ENCODE measurements at places on chromosomes 6 and 20. TPM values are rescaled to one million over a fixed set of nuclear protein-coding genes. Genes with fewer than 3 reads are reported as not detected.

The MAFB gene
- total RNA-seq: 0.04 TPM

The GSTA2 gene
- total RNA-seq: not detected

The ESR1 gene
- total RNA-seq: 2.2 TPM

The HSPA1B gene
- 265 TPM for total RNA-seq

The ZNF292 gene
- total RNA-seq: 16.9 TPM

The ROS1 gene
- 0.07 TPM for total RNA-seq

The ZSCAN26 gene
- 10.8 TPM for total RNA-seq

The PRR18 gene
- total RNA-seq: not detected

The ASF1A gene
- 25.0 TPM for total RNA-seq

The ADAM33 gene
- total RNA-seq: not detected

The C20orf96 gene
- 5.0 TPM for total RNA-seq

The EBF4 gene
- 1.8 TPM for total RNA-seq
